ENCODE measurements at places on chromosomes 3 and 15.
A peak's percentile ranks its signal among the peaks of the same experiment; 100 is the strongest.

GRCh38 chr3:49721896-49722781 lies 1.6 kb downstream of the GMPPB start:
- no peak for DNase-seq

DNA sequence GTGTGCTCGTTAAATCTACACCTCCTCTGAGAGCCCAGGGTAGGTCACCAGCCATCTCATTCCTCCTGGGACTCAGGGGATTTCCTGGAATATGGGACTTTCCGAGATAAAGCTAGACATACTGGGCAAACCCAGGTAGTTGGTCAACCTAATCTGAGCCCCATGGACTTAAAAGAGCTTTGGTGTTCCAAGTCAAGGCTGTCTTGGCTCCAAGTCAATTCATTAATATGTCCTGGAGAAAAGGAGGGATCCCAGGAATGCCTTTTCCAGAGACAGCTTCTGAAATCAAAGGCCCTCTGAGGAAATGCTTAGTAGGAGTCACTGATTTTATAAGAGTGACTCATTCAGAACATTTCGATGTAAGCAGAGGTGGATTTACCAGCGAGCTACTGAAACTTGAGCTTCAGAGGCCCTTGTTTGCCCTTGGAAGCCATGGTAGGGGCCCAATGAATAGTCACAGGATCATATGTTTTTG lies 137.3 kb upstream of the UBE2E1 start:
- peak; percentile 70 for DNase-seq

GRCh38 chr3:114892131-114892879 lies 254.8 kb downstream of the ZBTB20 start:
- no peak for DNase-seq

DNA sequence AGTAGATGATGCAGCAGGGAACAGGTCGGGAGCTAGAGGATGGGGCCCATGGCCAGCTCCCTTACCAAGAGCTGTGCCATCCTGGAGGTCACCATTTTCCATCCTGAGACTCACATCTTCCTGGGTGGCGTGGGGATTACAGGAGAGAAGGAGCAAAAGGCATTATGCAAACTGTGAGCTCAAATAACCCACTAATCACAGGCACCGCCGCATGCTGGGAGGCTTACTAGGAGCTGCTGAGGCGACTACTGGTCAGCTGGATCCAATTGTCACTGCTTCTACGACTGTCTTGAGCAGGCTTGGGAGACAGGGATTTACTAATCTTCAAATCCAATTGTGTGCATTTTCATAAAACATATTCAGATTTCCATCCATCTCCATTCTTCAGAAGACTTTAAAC lies 12.5 kb upstream of the KBTBD12 start:
- DNase-seq = no peak

GRCh38 chr3:152718810-152719209 lies 116.1 kb upstream of the P2RY1 start:
- no peak for DNase-seq

GRCh38 chr15:76330080-76330680 lies 6.4 kb upstream of the ISL2 start:
- peak; percentile 42 for DNase-seq

DNA sequence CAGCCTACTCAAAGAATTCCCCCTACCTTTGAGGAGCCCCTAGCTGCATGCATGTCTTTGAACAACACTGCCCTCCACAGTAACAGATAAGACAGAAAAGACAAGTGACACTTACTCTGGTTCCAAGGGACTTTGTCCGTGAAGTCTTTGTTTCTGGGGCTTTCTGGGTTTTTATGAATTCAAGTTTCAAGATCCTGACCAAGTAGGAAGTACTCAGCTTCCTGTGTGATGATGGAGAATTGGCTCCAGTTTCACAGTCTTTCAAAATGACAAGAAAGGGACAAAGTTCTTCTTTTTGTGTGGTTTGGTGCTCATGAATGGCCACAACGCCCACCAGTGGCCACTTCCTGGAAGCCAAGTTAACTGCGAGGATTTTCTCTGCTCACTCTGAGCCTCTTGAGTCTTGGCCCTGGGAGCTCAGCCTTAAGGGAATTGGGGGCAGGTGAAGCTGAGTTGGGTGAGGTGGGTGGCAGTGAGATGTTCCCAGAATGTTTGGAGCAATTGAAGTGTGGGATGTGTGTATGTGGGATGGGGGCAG lies at the start of gene CCR1:
TSS of gene CCR1 (minus strand) at position 147 of the 538 bp plus-strand sequence. CDS start 4,000 bp downstream, outside the sequence.
- DNase-seq = no peak

DNA sequence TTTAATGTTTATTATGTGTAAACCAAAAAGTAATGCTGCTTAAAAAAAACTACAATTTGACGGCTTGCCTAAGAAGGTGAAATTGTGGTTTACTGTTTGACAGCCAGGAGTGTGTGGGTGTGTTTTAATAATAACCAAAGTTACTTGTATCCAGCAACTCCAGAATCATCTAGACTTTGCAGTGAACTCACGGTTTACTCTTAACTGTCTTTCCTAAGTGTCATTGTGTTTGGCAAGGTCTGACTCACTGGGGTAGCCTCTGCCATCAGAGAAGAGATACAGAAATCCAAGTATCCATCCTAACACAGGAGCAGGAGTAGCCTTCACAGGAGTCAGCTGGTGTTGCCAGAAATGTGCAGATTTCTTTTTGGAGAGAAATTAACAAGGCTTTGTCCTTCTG lies 151.1 kb downstream of the CTNNB1 start:
- no peak for DNase-seq

DNA sequence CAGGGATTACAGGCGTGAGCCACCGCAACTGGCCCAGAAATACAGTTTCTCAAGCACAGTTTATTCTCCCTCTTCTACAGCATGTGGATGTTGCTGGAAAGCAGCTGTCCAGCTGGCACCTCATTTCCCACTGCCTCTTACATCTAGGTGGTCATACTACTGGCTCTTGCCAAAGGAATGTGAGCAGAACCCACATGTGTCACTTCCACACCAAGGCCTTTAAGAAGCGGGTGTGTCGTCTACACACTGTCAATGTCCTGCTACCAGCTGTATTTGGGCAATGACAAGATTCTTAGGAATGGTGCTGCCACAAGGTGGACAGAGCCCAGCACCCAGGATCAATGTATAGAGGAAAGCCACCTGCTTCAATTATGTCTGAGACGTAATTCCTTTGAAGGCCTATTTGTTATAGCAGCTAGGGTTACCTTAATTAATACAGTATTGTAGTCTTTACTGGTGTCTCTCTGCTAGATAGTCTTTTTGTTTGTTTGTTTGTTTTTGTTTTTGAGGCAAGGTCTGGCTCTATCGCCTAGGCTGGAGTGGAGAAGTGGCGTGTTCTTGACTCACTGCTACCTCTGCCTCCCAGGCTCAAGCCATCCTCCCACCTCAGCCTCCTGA lies 15.1 kb upstream of the RAB7A start:
- DNase-seq = no peak

DNA sequence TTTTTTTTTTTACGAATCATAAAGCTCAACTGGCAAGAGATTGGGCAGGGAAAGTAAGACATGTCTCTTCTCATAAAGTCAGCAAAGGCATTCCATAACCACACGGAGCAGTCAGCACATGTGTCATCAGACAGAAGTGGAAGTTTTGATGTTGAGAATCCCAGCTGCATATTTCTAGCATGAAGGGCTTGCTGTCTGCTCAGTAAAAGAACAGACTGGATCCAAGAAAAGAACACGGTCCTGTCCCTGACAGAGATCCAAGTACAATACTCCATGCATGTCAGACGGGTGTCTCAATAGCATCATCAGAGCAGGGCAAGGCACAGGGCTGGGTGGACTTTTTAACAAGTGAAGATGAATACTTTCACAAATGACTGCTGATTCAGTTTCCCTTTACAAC lies 38.2 kb downstream of the ABI3BP start:
- DNase-seq = peak; percentile 86

GRCh38 chr3:118863731-118864322 lies 170.8 kb downstream of the IGSF11 start:
- no peak for DNase-seq

- no peak for DNase-seq
Observed at GRCh38 chr3:73716418-73716817, 91.7 kb upstream of the PDZRN3 start.

GRCh38 chr15:92981333-92981732 lies 81.2 kb downstream of the CHD2 start:
- no peak for DNase-seq

- peak; percentile 1 for DNase-seq
Observed at GRCh38 chr3:175585898-175586297, 726.8 kb downstream of the NAALADL2 start.

GRCh38 chr15:60614028-60614427 lies 135.1 kb upstream of the ICE2 start:
- DNase-seq = no peak

GRCh38 chr3:11580645-11581044 lies 63.1 kb downstream of the VGLL4 start:
- no peak for DNase-seq

GRCh38 chr3:67414740-67415139 lies 239.7 kb downstream of the SUCLG2 start:
- DNase-seq = no peak

GRCh38 chr3:181568693-181569092 lies 143.0 kb upstream of the SOX2 start:
- no peak for DNase-seq

DNA sequence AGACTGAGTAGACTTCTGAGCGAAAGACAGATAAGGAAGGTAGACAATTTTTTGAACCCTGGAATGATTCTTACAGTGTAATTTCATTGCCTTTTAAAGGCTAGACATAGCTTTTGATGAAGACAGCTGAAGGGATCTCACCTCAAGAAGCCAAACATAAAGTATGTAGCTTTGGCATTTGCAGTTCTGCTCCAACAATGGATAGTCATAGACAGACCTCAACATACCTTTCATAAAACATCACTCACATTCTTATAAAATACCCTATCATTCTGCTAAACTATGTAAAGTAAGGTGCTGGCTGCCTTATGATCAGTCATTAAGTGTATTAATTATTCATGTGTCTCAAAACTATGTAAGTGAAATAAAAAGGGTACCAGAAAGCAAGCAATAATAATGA lies 70.0 kb downstream of the UBE3A start:
- DNase-seq = no peak

- DNase-seq = no peak
Observed at GRCh38 chr3:149810846-149811245, 2.2 kb upstream of the RNF13 start.
